ENCODE measurements at places on chromosomes 5 and 9.

GRCh38 chr5:16934677-16935153 is 1.4 kb downstream of the MYO10 start:
- DNase-seq, result no peak

DNA sequence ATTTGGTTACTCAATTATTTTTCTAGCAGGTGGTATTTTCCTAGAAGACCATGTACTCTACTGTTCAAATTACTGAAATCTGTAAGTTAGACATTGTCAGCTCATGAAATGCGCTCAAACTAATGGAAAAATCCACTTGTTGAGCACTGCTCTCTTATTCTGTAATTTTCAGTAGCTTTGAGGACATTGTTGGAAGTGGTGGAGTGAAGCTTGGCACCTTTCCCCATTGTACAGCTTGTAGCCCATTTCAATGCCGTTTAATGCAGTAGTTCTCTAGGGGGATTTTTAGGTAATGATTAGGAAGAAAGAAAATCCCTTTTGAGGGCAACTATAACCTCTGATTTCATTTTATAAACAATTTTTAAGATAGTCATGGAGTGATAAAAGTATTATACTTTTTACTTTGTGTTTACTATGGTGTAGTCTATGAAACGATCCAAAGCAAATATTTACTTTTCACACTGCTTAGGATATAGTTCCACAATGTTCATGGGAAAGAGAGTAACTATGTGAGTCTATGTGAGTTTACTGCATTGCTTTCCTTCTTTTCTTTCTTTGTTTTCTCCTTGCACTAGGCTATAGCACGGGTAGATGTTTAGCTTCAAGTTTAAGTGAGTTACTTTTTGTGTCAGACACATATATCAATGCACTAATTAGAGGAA is 165.8 kb upstream of the ANKH start:
- no peak for DNase-seq

GRCh38 chr9:112315331-112316257 is 17.8 kb downstream of the PTBP3 start:
- DNase-seq, result no peak

DNA sequence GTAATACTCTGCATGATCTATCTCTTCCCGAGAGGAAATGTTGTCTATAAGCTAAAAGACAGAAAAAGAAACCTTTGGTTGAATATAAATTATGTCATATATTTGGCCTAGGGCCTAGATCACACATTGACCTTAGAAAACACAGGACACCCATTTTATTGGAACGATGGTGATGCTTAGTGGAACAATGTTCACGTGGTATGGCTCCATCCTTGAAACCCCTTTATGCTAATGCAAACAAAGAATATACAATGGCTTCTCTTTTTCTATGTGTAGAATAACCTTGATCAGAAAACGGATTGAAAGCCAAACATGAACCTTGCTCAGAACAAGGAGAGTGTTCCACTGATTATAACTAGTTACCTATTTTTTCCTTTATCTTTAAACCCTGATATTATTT is 24.5 kb downstream of the MRPS27 start:
- no peak for DNase-seq

DNA sequence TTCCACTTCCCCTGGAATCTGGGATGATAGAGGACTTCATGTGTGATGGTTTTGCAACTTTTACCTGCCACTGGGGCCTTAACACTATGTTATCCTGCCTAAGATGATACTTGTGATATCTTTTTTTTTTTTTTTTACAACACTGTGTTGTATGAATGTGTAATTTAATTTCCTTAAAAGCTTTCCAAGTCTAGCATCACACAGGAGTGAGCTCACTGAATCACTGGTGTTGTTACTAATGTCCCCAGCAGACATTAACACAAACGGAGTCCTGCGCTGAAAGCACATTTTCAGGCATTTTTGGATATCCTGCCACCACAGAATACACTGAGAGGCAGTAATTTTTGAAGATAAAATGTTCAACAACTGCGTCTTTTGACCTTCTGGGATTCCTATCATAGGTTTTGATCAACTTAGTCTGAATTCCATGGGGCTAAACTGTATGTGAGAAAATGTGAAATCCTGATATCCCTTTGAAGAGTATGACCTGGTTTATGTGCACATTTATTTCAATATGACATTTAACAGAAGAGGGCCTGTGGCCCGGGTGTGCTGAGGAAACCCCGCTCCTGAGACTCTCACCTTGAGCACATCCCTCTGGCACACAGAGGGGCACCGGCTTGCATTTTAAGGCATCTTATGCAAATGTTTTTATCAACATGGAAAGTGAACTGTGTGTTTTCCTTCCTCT is 118.0 kb downstream of the FSTL4 start:
- no peak for DNase-seq

All from foreskin melanocyte (primary cell).